Stimulated activated CD4-positive, alpha-beta T cell treated with anti-CD3 and anti-CD28 coated beads, Interleukin-1b, Interleukin-23, amount 100 ng/mL, for 1 hour (primary cell): ENCODE measurements at places on chromosomes 4 and X.

DNA sequence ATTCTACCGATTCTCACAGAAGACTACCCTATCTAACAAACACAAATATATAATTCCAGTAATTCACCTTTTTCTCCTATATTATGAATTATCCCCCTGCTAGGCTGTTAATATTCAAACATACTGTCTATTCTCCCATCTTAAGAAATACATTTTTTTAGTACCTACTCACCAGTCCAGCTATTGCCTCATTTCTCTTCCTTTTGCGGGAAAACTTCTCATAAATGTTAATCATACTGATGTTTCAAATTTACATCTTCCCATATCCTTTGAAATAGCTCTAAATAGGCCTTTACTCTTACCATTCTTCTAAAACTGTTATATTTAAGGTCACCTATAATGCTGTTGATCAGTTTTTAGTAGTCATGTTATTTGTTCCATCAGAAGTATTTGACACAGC, 759.1 kb upstream of the SLIT2 start:
- no peak for DNase-seq

- DNase-seq: no peak
Measured at GRCh38 chr4:8882239-8882638, 10.6 kb upstream of the HMX1 start.

DNA sequence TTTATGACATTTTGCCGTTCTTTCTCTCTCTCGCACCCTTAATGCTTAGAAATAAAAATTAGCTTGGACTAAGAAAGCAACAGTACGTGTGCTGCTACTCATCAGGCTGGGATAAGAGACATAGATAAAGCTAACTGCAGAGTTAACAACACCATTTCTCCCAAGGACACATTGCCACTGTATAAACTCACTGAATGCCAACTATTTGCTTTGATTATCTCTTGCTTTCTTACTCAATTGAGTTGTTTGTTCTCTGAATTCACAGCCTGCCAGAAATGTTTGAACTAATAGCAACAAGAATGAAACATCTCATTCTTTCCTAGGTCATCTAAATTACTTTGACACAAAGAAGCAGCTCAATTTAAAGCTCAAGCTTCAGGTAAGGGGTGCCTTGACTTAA, 34.6 kb downstream of the F8 start:
- DNase-seq: no peak

DNA sequence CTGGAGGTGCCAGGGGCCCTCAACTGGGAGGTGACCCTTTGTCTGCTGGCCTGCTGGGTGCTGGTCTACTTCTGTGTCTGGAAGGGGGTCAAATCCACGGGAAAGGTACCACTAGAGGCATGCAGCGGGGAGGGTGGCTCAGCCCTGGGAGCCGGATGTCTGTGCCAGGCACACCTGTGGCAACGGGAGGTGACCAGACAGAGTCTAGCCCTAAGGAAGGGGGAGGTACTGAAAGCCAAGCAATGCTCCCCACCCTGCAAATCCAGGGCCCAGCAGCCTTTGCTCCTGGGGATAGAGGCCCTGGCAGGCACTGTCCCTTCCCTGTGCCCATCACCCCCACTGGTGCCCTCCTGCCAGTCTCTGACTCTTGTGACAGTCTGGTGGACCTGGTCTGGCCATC, 4.3 kb downstream of the SLC6A8 start:
- no peak for DNase-seq

DNA sequence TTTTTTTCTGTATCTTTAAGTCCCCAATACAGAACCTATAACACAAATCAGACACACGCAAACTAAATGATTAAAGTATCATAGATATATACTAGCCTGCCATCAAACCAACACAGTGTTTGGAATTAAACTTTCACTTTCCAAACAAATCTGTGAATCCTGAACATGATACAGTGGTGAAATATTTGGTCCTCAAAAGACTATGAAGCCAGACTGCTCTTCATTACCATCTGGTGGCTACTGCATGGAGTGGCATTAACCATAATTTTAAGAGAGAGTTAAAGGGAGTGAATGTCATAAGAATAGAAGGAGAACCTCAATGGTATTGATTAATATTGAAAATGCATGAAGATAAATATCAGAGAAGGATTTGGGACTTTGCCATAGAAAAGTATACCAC, 9.2 kb upstream of the GABRA4 start:
- DNase-seq: no peak

DNA sequence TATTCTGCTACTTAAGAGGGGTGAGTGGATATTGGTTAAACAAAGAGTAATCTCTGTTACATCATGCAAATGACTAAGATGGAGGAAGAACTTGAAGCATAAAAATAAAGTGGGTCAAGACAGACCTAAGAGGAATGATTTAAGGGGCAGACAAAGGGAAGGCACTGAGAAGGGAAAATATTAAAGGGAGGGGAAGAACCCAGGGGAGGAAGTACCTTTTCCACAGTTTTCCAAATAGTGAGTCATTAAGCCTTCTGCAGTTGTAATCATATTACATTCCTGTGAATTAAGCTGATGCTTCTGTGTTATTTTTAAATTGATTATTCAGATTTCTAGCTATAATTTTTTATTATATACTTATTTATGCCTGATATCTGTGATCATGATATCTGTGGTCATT, 253.3 kb downstream of the CENPC start:
- no peak for DNase-seq
